Hepatocyte (in vitro differentiated cells): ENCODE measurements at places on chromosomes 13 and 19. TPM values are rescaled to one million over a fixed set of nuclear protein-coding genes. Genes with fewer than 3 reads are reported as not detected.
A peak's percentile ranks its signal among the peaks of the same experiment; 100 is the strongest.

DNA sequence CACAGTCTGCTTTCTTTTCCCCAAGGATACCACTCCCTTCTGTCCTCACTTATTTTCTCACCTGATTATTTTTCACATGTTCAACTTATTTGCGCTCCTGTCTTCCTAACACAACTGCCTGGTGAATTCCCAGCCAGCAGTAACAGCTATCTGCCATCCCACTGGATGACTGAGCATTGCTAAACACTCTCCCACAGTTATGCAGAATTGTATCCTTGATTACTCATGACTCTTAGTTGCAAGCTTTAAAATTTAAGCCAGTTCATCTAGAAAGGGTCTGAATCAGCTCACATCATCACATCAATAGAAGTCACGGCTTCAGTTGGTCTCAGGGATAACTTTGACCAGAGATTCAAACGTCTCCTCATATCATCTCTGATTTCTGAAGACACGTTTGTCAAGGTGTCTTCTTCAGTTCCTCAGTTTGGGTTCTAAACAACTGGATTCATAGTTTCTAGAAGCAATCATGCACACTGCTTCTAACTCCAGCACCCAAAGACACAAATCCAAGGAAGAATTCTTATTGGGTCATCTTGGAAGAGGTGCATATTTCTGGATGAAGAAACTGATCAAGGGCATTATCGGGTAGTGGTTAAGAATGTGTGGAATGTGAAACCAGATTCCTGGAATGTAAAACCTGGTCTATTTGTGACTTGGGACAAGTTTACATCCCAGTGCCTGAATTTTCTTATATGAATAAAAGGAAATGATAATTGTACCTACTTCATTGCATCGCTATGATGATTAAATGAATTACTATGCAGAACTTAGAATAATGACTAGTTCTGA lies 13.9 kb upstream of the DACH1 start:
- no peak for DNase-seq

GRCh38 chr19:51547397-51548212 lies 16.1 kb upstream of the SIGLEC6 start:
- DNase-seq, result no peak

DNA sequence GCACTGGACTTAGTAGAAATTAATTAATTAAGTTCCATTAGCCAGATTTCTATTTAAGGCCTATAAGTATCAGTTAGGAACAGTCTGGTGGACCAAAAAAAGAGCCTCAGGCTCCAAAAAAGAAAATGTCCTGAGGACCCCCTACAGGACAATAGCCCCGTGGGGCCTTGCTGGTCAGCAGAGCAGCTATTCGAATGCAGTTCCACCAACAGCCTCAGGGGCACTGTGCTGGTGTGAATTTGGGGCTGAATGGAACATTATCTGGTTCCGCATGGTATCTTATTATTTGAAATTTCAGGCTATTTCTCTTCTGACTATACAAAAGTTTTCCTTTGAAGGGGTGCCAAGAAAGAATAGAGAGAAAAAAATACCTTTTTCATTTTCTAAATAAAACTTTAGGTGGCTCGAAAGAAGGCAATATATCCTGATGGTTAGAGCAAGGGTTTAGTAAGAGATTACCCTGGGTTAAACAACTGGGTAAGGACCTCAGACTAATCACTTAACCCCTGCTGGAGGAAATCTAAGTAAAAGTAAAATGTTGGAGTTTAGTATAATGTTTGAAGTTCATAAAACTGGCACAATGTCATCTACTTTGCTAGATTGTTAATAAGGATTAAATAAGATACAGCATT lies 147.2 kb downstream of the MIPEP start:
- no peak for DNase-seq

The ARHGAP45 gene
- 11.0 and 12.9 TPM in 2 replicates for total RNA-seq

- no peak for DNase-seq
Observed at GRCh38 chr13:110640591-110641029, 25.3 kb downstream of the NAXD start.

GRCh38 chr13:114128624-114129522 lies 3.5 kb downstream of the RASA3 start:
- DNase-seq, result no peak

- DNase-seq, result peak; percentile 39
Observed at GRCh38 chr13:98144027-98144741, 1.3 kb downstream of the FARP1 start.

The ZNF565 gene
- 3.5 and 8.1 TPM in 2 replicates for total RNA-seq
